Esophagus muscularis mucosa (tissue), 4 donors: ENCODE measurements at places on chromosomes 12 and 14. TPM values are rescaled to one million over a fixed set of nuclear protein-coding genes. Genes with fewer than 3 reads are reported as not detected.

DNA sequence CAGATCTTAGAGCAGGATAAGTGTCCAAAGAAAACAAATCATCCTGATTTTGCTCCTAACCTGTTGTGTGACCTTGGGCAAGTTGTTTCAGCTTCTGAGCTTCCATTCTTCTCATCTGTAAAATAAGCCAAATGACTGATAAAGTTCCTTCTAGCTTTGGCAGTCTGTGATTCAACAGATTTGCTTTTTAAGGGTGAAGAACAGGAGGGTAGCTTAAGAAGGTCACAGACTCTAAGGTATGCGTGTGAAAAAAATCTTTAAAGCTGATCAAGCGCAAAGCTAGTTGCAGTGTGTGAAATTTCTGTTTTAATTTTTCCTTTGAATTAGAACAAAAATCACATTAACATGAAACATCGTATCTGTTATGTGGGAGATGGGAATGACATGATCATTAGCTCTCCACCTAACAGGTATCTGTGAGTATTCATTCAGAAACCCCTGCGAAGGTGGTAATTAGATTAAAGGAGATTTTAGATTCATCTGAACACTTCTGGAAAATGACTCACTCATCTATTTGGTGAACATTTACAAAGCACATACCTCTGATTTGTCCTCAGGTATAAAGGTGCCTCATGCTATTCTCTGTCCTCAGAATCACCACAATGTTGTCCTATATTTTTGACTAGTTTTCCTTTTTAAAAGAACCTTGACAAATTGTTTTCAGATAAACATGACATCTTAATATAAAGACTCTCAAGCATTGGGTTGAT is 131.9 kb upstream of the CPM start:
- no peak for DNase-seq
- no peak overlapping the region for H3K4me3 ChIP-seq
- no peaks in the 10 kb centered on the region for H3K4me1 ChIP-seq
- no peaks in the 10 kb centered on the region for H3K36me3 ChIP-seq
- no peaks in the 10 kb centered on the region for H3K27me3 ChIP-seq

The ABCD4 gene
- 30.4 TPM for total RNA-seq

DNA sequence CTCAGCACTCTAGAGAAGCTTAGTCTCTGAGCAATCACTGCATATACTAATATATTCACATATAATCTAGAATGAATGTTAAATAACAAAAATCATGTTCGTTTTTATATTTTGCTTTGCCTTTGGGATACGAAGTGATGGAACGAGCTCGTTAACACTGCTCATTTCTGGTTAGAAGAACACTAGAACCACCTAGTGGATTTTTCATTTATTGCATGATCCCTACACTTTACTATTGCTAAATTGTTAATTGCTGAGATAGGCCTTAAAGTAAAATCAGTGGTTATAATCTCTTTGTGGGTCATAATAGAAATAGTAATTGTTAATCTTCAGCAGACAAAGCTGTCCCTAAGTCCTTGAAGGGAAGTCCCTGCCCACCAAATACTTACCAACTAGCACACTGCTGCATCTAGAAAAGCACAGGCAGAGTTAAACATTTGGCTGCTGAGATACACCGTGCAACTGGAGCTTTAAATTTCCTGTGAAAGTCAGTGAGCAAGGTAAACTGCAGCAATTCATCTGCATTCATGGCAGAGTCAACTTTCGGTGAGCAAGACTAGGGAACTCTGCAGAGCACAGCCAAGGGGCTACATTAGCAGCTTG is 353.7 kb downstream of the APAF1 start:
- no peak overlapping the region for H3K4me3 ChIP-seq
- no peaks in the 10 kb centered on the region for H3K27me3 ChIP-seq
- DNase-seq: no peak
- peaks cover 6% of the 10 kb centered on the region for H3K4me1 ChIP-seq
- H3K36me3 ChIP-seq: no peaks in the 10 kb centered on the region

The FITM1 gene
- total RNA-seq: 0.34 TPM

The GPR68 gene
- 6.6 TPM for total RNA-seq

DNA sequence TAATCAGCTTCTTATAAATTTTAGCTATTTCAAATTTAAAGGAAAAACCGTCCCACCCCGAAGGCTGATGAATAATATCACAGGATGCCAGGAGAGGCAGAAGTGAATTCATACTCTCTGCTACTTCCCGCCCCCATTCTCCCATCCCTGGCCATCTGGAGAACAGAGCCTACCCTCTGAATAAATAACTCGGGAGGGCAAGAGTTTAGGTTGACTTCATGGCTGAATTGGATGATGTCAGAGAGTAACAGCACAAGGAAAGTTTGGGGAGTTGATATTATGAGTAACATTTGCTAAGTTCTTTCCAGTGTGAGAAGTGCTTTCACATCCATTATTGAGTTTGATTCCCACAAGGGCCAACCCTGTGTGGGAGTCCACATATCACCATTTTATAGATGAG is 241.6 kb downstream of the EGLN3 start:
- H3K27me3 ChIP-seq: no peaks in the 10 kb centered on the region
- peaks cover 4% of the 10 kb centered on the region for H3K4me1 ChIP-seq
- DNase-seq: no peak

- DNase-seq: no peak
- no peaks in the 10 kb centered on the region for H3K4me1 ChIP-seq
- no peak overlapping the region for H3K4me3 ChIP-seq
- no peak overlapping the region for H3K27ac ChIP-seq
- no peaks in the 10 kb centered on the region for H3K36me3 ChIP-seq
Measured at GRCh38 chr12:89033062-89033461, 319.2 kb downstream of the DUSP6 start.

The IKZF4 gene
- total RNA-seq: 20.4 TPM

GRCh38 chr12:3636328-3636727 is 116.6 kb downstream of the CRACR2A start:
- peaks cover 5% of the 10 kb centered on the region for H3K27me3 ChIP-seq
- H3K4me3 ChIP-seq: no peak overlapping the region
- H3K36me3 ChIP-seq: no peaks in the 10 kb centered on the region
- no peak overlapping the region for H3K27ac ChIP-seq
- no peak for DNase-seq

DNA sequence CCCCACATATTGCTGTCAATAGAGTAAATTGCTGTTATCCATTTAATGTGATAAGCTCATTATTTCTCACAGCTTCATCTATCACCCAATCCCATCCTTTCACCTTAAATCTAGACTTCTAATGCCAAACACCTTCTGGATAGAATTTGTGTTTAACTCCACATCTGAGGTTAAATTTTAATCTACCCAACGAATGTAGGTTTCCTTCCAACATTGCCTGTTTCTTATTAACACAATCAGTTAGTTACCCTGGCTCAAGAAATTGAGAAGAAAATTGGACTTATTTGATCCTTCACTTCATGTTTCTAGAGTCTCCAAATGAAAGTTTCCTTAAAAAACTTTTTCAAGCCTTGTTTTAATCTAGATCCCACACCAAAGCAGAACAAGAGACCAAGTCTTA is 67.3 kb downstream of the PTPRO start:
- H3K4me3 ChIP-seq: no peak overlapping the region
- no peaks in the 10 kb centered on the region for H3K36me3 ChIP-seq
- no peak overlapping the region for H3K27ac ChIP-seq
